ENCODE measurements at places on chromosomes 12 and 14.

DNA sequence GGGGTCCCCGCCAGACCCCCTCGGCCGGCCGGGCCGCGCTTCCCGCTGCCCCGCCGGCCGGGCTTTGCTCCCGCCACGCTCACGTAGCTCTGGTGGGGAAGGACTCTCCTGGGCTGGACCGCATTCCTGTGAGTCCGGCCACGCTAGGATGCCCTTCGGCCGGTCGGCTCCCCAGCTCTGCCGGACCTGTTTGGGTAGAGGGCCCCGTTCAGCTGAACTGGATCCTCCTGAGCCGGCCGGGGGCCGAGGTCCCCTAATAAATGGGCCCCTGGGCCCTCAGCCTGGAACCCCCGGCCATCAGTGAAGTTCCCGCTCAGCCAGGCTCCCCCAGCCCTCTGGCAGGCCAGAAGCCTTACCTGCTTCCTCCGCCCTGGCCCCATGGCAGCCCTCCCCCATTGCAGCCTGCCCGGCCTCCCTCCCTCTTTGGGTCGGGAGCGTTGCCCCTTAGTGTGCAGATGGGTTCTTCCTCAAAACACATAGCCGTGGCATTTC is 593 bp downstream of the UNC119B start:
- DNase-seq, result peak; percentile 31

GRCh38 chr12:70779250-70779649 is 141.3 kb downstream of the PTPRR start:
- no peak for DNase-seq

GRCh38 chr14:95326987-95327386 is 7.3 kb upstream of the CLMN start:
- no peak for DNase-seq

DNA sequence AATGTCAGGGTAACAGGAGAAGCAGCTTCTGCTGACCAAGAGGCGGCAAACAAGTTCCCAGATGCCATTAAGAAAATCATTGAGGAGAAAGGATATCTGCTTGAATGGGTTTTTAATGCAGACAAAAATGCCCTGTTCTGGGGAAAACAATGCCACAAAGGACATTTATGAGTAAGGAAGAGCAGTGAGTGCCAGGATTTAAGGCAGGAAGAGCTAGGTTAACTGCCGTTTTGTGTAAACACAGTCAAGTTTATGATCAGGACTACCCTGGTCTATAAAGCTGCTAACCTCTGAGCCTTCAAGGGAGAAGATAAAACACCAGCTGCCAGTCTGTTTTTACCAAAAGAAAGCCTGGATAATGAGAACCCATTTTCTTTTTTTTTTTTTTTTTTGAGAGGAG is 8.5 kb downstream of the MAPKAPK5 start:
- no peak for DNase-seq

- DNase-seq, result no peak
Measured at GRCh38 chr12:111777345-111778045, 10.8 kb downstream of the ALDH2 start.

GRCh38 chr12:5047094-5047493 is 3.4 kb downstream of the KCNA5 start:
- DNase-seq, result no peak

DNA sequence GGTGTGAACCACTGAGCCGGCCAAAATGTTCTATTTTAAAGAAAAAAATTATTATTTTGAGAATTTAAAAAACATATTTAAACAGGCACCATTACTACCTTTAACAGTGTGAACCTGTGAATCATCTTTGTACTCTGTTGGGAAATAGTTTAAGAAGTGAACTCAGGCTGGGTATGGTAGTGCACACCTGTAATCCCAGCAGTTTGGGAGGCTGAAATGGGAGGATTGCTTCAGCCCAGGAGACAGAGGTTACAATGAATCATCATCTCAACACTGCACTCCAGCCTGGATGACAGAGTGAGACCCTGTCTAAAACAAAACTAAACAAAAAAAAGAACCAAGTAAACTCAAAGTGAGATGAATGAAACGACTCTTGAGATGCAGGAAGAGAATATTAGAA is 3.1 kb upstream of the WDR89 start:
- no peak for DNase-seq

DNA sequence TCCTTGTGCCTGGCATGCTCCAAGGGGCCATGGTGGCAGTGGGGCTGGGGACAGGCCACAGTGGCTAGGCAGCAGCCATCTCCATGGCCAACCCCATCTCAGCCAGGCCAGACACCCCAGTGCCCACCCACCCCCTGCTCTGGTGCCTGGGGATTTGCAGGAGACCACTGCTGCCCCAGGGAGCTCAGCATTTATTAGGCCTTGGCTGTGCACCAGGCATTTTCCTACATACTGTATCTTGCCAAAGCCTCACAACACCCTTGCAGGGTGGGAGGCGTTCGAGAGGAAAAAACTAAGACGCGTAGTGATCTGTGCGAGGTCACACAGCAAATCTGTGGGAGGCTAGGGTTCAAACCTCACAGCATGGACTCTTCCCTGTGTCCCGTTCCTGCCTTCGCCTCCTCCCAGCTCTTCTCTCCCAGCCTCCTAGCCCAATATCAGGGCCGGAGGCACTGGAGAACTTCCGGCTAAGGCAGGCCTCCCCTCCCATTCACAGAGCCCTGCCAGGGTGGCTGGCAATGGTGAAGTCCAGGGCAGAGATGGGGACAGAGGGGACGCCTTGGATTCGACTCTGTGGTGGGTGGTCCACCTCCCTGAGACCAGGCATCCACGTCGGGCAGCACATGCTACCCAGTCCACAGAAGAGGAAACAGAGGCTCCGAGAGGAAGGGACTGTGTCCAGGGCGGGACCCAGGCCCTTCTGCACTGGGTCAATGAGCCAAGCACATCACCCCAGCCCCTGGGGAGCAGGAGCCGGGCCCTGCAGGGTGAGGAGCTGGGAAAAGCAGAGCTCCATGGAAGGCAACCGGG is 57.4 kb downstream of the FAM222A start:
- peak; percentile 12 for DNase-seq

DNA sequence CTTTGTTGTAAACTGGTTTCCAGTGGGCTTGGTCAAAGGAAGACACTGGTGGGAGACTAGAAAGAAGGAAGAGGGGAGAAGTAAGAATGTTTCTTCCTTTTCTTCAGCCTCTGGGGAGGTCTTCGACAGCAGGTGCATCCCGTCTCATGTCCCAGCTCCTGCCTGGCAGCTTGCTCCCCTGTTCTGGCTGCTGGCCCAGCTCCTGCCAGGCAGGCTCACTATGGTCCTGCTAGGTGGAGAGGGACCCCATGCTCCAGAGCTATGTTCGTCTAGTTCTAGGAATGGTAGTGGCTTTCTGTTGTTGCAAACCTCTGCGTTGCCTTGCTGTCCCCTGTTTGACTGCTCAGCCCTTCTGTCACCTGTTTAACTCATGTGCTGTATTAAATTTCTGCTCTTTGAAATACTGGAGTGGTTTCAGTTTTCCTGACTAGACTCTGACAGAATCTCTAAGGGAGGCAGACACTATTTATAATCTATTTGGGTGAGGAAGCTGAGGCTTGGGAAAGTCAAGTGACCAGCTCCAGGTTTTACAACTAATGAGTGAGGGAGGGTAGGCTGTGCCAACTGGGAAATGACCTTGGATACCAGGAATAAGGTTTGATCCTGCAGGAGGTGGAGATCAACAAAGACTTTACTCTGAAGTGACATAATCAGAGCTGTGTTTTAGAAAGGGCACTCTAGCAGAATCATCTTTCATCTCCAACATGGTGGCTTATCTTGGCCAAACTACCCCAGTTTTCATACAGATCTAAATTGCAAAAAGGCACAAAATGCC is 94.7 kb upstream of the DDHD1 start:
- DNase-seq, result no peak

- DNase-seq, result no peak
Measured at GRCh38 chr12:122393817-122394216, 28.7 kb downstream of the CLIP1 start.

- DNase-seq, result no peak
Measured at GRCh38 chr14:51039252-51039651, 55.7 kb downstream of the TRIM9 start.

- no peak for DNase-seq
Measured at GRCh38 chr14:99177046-99177655, 94.8 kb downstream of the BCL11B start.

DNA sequence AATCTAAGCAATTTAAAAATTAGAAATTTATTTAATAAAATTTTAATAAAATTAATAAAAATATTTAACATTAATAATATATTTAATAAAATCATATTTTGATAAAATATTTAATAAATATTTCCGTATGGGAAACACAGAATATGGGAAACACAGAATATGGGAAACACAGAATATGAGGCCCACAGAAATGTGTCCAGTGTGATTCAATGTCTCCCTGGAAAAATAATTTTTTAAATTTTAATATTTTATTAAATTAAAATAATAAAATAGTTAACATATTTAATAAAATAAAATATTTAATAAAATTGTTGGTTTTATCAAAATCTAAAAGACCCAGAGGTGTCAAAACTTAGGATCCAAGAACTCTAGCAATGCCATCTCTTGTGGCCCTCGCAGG is 186.4 kb downstream of the TMEM132D start:
- no peak for DNase-seq

GRCh38 chr12:97452230-97452629 is 10.4 kb upstream of the RMST start:
- no peak for DNase-seq

GRCh38 chr12:110577864-110578693 is 5.0 kb downstream of the PPTC7 start:
- DNase-seq, result no peak

- no peak for DNase-seq
Measured at GRCh38 chr14:95727056-95727700, 13.3 kb upstream of the TCL1A start.

DNA sequence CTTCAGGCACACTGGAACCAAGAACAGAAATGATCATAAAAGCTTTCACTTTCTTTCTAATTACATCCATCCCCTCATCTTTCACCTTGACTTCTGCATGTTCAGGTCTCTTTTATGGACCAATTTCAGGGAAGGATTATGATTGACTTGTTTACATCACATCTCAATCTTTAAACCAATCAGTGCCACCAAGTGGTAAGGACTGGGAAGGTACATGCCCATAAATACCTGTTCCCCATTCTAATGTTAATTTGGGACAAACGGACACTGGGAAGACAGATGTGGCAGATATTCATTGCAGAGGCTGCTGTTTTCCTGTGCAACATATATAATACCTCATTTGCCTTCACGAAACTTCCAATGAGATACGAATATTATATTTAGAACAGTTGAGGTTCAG is 978.1 kb downstream of the GALC start:
- DNase-seq, result no peak

GRCh38 chr14:64298773-64299172 is 4.6 kb upstream of the ESR2 start:
- DNase-seq, result no peak

DNA sequence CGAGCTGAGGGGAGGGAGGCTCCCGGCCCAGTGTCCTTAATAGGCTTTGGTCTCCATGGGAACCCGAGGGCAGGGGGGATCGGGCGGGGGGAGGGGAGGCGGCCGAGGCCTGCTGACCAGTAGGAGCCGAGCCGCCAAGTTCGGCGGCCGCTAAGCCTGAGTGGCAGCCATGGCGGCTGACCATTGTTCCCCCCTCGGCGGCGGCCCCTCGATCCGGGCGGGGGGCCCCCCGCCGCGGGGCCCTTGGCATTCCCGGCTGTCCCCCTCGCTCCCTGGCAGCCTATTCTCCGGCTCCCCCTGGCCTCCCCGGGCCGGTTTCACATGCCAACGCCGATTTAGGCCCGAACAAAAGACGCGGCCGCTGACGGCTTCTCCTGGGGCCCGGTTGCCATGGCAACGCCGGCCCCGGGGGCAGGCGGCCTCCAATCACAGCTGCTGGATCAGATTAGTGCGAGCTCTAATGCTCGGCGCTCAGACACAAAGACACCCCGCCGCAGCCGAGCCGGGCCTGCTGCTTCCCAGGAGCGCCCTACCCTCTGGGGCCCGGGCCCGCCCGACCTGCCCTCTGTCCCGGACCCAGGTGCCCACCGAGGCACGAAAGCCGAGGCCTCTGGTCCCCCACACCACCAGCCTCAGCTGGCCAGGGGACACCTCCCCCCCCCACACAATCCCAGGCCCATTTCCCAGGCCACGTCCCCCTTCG is 7.3 kb downstream of the MSI1 start:
- no peak for DNase-seq

GRCh38 chr12:87813476-87814234 is 215.5 kb downstream of the C12orf50 start:
- DNase-seq, result no peak

Data from activated B cell treated with CpG ODN at 0.5 μM for 24 hours (primary cell).